ENCODE measurements at places on chromosomes 7 and 10.

DNA sequence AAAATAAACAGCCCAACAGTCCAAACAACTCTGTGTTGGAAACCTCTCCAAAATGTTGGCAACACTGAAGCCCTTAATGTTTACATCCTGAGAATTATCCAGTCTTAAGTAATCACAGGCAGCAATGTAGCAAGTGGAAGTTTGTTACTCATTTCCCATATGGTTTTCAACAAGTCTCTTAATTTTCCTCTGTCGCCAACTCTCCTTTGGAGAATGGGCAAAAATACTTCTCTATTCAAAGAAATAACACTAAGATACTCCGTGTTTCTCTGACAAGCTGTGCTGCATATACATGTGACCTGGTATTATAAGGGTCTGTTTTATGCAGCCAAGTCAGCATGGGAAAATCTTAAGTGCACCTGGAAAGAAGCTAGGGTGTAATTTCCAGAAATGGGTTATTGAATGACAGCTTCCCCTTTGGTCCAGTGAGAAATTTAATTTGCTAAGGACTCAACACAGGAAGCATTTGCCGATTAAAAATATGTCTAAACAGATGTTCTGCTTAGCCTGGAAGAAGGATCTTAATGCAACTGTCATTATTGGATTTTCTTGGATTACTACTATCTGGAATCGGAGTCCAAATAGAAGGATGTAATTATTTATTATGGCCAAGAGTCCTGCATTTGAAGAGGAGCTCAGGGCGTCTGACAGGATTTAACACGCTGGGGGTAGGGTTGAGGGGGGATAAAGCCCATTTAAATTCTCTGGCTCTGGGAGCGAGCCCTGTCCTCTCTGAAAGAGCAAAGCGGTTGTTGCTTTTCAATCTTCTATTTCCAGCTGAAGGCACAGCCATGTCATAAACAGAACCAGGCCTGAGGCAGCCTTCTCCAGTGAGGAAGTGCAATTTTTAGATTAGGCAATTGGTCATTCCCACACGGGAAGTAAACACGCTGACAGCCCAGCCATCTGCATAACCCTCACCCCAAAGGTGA is 73.1 kb downstream of the TLL2 start:
- no peak for DNase-seq

DNA sequence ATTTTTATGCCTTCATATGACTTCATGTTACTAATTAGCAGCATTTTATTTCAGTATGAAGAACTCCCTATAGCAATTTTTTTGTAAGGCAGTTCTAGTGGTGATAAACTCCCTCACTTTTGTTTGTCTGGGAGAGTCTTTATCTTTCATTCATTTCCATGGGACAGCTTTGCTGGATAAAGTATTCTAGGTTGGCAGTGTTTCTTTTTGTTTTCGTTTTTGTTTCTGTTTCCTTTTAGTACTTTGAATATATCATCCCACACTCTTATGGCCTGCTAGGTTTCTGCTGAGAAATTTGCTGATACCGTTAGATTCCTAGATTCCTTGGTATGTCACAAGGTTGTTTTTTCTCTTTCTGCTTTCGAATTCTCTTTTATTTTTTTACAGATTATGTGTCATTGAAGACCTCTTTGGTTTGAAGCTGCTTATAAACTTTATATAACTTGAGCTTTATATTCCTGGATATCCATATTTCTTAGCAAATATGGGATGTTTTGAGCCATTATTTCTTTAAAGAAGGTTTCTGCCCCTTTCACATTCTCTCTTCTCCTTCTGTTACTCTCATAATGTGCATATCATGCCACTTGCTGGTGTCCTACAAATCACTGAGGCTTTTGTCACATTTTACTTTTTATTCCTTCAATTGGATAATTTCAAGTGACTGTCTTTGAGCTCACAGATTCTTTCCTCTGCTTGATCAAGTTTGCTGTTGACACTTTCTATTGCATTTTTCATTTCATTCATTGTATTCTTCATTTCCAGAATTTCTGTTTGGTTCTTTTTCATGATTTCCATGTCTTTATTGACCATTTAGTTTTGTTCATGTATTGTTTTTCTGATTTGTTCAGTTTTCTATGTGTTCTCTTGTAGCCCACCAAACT is 28.9 kb upstream of the AHR start:
- DNase-seq: no peak

DNA sequence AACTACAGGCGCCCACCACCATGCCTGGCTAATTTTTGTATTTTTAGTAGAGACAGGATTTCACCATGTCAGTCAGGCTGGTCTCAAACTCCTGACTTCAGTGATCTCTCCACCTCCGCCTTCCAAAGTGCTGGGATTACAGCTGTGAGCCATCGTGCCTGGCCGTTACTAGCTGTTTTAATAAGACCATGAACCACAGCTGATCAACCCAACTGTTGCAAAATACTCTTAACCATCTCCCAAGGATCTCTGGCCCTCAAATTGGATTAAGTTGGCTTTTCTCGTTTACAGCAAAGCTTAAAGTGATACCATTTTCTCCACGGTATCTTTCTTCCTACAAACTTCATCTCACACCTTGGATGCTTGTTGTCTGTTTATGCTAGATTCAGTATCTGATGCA is 18.3 kb downstream of the ZFAND2A start:
- no peak for DNase-seq

DNA sequence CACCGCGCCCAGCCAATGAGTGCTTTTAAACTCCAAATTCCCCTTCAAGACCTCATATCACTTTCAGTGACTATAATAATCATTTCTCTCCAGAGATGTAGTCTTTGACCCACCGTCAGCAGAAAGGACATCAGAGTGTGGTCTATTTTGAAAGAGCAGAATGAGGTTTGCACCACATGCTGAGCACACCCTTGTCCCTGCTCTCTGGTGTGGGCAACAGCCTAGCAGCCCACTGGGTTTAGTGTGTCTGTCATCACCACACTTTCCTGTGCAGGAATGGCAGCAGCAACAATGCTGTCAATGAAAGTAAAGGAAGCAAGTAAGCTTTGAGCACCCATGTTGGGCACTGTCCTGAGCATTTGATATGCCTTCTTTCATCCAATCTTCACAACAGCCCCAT is 122.4 kb downstream of the PLXNA4 start:
- no peak for DNase-seq

DNA sequence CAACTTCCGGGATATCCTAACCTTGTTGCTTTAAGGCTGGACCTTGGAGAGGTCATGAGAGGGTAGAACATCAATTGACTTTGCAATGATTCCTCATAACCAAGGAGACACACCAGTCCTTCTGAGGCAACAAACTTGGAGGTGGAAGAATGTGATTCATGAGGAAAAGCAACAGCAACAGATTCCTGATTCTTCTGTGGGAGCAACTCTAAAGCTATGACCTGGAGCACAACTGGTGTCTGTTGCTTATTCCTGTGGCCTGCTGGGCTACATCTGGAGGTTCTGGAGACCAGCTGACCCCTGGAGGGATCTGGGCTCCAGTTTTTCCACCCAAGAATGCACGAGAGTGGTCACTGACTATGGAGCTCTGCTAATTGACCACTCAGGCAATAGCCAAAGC is 116.6 kb downstream of the CREB5 start:
- no peak for DNase-seq

GRCh38 chr10:99337311-99337811 is 8.2 kb downstream of the CNNM1 start:
- DNase-seq: no peak

DNA sequence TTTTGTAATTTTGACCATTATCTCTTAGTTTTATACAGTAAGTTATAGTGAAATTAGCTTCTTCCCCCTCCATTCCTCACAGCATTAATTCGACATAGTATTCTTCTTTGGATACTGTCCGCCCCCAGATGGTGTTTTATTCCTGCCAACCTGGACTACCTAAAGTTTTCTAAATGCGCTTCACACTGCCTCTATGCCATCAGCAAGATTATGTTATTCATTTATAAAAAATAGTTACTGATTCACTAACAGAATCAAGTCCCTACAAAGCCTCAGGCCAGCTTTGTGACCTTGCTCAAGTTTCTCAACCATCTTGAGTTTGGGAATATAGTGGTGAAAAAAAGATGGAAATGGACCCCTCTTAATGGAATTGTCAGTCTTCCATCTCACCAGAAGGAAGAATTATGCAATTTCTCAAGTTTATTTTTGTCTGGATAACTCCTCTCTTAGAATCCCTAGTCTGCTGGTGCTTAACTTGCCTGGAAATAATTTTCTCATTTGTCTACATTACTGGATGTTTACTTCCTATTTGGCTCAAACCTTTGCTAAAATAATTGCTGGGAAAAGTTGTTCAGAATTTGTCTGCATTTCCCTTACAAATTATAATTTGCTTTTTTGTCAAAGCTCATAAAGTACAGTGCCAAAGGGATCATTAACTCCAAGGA is 16.7 kb upstream of the FGL2 start:
- no peak for DNase-seq

DNA sequence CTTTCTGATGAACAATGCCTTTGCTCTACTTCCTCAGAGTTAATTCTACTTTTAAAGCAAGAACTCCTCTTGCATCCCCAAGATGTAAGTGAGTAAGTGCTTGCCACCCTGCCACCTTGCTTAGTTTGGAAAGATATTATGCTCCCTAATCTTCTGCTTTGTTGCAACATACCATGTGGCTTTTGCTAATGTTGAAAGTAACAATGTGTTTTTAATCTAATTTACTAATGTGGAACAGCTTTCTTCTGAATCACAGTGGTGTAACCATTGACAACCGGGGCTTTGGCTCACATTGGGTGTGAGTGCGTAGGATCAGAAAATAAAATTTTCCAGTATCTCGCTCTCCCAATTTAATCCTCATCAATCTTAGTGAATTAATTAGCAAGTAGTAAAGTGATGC is 254.1 kb upstream of the PTER start:
- DNase-seq: no peak

GRCh38 chr10:679556-679955 is 9.9 kb downstream of the DIP2C start:
- DNase-seq: no peak

- no peak for DNase-seq
Measured at GRCh38 chr10:124860426-124860825, 58.8 kb downstream of the ABRAXAS2 start.

- no peak for DNase-seq
Measured at GRCh38 chr10:2225609-2226008, 488.3 kb upstream of the ADARB2 start.

DNA sequence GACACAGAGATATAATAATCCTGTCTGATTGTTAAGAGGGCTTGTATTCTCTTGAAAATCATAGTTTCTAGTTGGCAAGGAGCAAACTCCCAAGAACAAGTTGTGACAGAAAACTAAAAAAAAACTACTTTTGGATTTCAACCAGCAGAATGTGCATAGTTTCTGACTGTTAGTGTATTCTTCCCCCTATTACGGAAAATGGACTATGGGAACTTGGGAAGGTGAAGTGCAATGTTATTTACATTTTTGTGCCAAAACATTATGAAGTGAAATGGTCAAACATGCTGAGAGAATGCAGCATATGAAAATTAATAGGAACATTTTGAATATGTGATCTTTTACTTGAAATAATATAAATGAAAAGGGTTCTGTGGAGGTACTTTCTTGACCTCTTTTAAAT is 660.8 kb downstream of the SUGCT start:
- DNase-seq: no peak

DNA sequence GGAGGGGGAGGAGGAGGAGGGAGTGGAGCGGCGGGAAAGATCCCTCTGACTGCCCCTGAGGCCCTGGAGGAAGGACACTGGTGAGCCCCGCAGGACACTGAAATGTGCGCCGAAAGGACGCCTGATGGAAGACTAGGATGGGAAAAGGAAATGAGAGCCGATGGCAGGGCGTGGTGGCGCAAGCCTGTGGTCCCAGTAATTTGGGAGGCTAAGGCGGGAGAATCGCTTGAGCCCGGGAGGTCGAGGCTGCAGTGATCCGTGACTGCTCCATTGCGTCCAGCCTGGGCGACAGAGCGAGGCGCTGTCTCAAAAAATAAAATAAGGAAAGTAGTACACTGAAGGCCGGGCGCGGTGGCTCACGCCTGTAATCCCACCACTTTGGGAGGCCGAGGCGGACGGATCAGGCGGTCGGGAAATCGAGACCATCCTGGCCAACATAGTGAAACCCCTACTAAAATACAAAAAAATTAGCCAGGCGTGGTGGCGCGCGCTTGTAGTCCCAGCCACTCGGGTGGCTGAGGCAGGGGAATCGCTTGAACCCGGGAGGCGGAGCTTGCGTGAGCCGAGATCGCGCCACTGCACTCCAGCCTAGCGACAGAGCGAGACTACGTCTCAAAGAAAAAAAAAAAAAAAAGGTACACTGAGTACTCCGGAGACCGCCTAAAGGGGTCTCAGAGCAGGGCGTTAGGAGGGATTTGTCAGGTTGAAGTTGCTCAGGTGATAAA is 561 bp upstream of the HNRNPF start:
- DNase-seq: no peak

- no peak for DNase-seq
Measured at GRCh38 chr10:97547962-97548361, 24.6 kb upstream of the ANKRD2 start.

- DNase-seq: no peak
Measured at GRCh38 chr7:25996006-25996408, 156.0 kb upstream of the NFE2L3 start.

- no peak for DNase-seq
Measured at GRCh38 chr10:35643151-35644049, 1.3 kb upstream of the FZD8 start.

DNA sequence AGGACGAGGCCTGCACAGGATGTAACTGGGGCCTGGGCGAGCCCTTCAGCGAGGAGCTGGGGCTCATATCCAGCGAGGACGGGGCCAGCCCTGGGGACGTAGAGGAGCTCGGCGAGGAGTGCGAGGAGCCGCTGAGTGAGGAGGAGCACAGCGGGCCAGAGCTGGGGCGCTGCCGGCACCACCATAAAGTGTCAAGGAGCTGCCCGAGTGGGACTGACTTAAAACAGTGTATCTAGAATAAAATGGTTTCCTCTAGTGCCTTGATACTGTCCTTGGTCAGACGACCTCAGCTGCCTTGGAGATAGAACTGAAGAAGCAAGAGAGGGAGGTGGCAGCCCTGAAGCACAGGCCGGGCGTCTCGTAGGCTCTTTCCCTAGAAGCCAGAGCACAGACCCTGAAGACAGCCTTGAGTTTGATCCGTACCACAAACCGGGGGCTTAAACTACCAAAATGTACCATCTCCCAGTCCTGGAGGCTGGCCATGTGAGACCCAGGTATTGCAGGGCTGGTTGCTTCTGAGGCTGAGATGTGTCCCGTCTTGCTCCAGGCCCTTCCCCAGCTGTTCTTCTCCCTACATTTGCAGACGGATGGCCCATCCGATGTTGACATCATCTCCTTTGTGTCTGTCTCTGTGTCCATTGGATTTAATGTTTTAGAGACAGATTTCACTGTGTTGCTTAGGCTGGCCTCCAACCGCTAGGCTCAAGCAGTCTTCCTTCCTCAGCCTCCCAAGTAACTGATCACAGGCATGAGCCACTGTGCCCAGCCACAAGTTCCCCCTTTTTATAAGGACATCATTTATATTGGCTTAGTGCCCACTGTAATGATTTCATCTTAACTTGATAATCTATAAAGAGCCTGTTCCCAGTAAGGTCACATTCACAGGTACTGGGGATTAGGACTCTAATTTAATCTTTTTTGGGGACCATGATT is 35.8 kb downstream of the DNAJB6 start:
- no peak for DNase-seq

DNA sequence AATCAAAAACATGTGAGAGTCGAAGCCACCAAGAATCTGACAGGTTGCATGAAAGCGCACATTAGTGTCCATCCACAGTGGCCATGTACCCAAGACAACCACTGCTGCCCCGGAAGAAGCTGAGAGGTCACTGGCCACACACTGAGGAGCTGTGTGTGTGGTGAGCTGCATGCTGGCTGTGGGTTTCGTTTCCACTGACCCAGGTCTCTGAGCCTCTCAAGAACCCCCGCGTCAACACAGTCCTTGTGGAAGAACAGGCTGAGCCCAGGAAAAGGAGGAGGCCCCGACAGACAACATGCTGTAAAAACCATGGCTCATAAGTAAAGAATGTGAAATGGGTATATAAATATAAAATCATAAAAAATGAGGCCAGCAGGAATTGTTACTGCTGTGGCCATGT is 8.2 kb downstream of the VIPR2 start:
- no peak for DNase-seq

Measured in stimulated activated CD8-positive, alpha-beta memory T cell treated with anti-CD3 and anti-CD28 coated beads, Interleukin-2, amount 100 ng/mL, for 1 hour (primary cell).